T-helper 22 cell (primary cell): ENCODE measurements at places on chromosomes 13 and 19.

DNA sequence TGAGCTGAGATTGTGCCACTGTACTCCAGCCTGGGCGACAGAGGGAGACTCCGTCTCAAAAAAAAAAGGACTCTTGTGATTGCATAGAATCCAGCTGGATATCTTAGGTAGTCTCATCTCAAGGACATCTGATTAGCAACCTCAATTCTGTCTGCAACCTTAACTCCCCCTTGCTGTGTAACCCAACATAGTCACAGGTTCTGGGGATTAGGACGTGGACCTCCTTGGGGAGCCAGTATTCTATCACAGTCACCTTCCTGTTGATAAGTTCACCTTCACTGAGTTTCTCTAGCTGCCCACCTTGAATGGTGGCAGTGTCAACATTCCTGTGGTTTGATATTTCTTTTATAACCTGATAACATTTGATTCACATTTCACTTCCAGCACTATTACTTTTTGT is 27.2 kb downstream of the GPR18 start:
- no peak for DNase-seq

- DNase-seq = no peak
These were observed 1602.3 kb upstream of the PRR20A start for GRCh38 chr13:55538424-55538823.

GRCh38 chr13:44306371-44307192 is 67.0 kb upstream of the SERP2 start:
- DNase-seq = no peak

DNA sequence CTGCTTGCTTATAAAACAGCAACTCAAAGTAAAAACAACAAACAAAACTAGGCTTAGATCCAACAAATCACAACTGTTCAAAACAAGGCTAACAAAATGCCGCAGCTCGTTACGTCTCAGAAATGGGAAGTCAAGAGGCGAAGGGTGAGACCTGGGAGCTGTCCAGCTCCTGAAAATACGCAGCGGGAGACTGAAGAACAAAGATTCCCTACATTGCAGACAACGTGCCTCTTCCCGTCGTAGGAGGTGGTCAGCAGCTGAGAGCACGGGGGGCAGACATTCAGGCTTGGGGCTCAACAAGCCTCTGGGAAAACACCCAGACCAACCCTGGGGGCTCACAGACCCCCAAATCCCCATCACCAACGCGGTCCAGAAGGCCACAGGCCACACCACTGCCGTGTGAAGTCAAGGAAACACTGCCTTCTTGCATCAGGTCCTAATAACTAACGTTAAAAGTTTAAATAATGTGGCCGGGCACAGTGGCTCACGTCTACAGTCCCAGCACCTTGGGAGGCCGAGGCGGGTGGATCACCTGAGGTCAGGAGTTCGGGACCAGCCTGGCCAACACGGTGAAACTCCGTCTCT is 13.5 kb downstream of the PLPP2 start:
- DNase-seq = no peak

DNA sequence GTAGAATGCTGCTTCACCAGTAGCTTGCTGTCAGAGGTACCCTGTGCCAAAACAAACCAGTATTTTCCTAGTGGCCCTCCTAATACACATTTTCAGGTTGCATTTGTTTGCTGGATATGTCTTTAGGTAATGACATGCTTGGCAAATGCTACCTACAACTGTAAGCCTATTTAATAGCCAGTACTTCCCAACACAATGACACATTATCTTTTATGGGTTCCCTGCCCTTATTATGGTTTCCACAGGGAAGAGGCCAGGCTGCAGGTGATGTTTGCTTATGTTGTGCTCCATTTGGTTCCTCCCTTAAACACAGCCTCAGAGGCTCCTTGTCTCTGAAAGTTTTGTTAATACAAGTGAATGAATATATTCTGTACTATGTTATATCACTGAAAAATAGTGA is 24.7 kb downstream of the FRY start:
- no peak for DNase-seq

- no peak for DNase-seq
These were observed 81.6 kb downstream of the DPF1 start for GRCh38 chr19:38142176-38143035.

DNA sequence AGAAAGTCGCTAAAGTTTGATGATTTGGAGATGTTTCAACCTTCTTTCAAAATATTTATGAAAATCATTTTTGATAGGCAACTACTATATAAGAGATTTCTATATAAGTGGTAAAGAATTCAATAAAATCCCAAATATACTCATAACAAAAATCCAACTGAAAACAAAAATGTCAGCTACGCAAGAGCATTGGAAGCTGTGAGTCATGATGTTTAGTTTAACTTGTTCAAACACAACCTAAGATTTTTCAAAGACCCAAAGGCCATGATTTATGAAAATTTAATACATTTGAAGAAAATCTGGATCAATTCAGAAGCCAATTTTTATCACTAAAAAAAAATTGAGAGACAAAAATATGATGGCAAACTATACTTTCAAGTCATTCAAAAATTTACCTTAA is 226.6 kb downstream of the MZT1 start:
- DNase-seq = no peak

DNA sequence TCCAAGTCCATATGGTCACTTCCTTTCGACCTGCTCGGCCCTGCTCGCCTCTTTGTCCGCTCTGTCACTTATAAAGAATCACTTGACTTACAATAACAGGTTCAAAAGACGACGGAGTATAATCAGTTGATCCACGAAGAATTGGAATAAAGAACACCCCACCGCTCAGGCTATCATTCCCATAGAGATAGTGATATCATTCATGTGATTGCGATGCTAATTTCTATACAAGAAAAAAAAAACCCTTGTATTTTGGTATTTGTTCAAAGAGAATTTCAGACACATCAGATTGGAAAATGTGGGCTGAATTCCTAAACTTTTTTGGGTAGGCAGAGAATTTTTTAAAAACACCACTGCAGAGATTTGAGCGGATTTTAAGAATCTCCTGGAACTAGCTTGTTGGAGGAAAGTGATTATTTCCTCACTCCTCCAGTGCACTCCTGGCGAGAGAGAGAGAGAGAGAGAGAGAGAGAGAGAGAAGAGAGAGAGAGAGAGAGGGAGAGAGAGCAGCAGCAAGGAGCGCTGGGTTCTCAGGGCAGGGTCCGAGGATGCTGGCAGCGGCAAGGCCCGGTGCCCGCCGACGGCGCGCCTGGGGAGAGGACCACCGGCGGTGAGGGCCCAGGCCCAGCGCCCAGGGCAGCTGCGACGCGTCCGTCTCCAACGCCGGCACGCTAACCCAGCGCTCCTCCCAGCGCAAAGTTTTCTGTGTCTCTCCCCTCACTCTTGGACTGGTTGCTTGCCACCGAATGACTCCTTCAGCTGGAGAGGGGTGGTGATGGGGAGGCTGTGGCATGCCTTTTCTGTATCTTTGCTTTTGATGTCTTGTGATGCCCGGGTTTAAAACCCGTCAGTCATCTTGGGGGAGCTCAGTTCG is 149.0 kb upstream of the ZNF536 start:
- no peak for DNase-seq

GRCh38 chr13:102907016-102907756 is 61.4 kb downstream of the ERCC5 start:
- no peak for DNase-seq

GRCh38 chr13:107866941-107867623 is 348.3 kb downstream of the LIG4 start:
- no peak for DNase-seq

GRCh38 chr13:32121316-32121715 is 89.7 kb downstream of the FRY start:
- no peak for DNase-seq

- no peak for DNase-seq
These were observed 55.7 kb downstream of the MRPL57 start for GRCh38 chr13:21232196-21232595.

DNA sequence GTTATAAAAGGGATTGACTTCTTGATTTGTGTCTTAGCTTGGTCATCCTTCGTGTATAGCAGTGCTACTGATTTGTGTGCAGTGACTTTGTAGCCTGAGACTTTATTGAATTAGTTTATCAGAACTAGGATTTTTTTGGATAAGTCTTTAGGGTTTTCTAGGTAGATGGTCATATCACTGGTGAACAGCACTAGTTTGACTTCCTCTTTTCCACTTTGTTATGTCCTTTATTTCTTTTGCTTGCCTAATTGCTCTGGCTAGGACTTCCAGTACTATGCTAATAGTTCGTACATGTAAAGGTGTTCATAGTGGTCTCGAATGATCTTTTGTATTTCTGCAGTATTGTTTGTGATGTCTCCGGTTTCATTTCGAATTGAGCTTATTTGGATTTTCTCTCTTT is 145.4 kb downstream of the DNAJC3 start:
- no peak for DNase-seq

DNA sequence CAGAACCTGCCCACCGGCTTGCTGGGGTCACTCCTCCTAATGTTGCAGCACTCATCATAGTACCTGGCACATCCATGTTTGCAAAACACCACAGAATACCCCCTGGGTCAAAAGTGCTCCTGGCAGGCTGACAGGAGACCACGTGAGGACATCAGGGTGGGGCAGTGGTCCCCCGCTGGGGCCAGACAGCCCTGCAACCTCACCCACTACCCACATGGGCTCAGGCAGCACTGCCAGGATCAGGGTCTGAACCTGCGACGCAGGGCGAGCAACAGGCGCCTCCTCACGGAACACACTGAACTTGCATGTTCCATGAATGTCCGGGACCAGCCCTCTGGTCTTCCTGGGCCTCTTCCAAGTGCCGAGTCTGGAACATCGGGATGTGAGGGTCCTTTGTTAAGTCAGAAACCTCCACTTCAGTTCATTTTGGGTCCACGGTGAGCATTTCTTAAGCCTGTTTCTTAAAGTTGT is 1.4 kb upstream of the SLC7A9 start:
- DNase-seq = no peak

- DNase-seq = no peak
These were observed 27.3 kb upstream of the SPATA13 start for GRCh38 chr13:24133021-24133795.

- no peak for DNase-seq
These were observed 8.8 kb downstream of the IGFLR1 start for GRCh38 chr19:35733180-35734125.

DNA sequence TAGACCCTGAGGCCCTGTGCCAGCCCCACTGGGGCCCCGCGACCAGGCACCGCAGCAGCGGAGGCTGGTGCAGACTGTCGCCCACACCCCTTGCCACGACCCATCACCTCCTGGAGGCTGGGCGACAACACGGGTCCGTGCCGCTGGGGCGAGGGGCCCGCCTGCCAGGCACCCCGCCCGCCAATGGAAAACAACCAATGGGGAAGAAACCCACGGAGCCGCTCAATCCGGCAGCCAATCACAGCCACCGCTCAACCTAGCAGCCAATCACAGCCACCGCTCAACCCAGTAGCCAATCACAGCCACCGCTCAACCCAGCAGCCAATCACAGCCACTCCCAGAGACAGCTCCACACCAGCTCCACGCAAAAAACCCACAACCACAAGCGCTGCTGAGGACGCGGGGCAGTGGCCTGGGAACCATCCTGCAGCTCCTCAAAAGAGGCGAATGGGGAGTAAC is 29.7 kb downstream of the GPX4 start:
- peak; percentile 80 for DNase-seq

DNA sequence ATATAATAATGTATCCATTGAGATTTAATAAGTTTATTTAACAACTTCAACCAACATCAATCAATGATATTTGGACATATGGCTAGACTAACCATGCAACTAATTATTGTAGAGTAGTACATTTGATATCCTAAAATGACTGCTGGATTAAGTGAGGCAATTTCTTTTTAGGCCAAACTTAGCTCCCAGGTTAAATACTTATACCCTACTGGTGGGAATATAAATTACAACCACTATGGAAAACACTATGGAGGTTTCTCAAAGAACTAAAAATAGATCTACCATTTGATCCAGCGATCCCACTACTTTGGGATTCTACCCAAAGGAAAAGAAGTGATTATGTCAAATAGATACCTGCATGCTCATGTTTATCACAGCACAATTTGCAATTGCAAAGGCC is 345.8 kb downstream of the RBM26 start:
- no peak for DNase-seq

- DNase-seq = no peak
These were observed 29.1 kb downstream of the CNFN start for GRCh38 chr19:42360787-42361544.

- DNase-seq = no peak
These were observed 5.5 kb upstream of the IFI30 start for GRCh38 chr19:18167975-18168645.

- no peak for DNase-seq
These were observed 472.8 kb downstream of the DACH1 start for GRCh38 chr13:71394176-71394575.

DNA sequence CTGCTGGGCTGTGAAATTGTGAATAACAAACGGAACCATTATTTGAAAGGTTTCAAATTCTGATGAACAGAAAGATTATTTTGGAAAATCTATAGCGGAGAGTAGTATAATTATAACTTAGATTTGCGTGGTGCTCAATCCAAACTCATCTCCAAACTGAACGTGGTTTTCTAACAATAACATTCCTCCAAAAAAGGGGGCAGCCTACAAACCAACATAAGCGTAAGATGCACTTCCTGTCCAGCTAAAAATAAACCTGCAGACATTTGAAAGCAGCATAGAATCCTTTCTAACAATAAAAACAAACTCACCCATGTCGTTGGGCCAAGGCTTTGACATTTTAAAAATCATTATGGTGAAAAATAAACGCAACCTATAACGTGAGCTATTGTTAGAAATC is 178.4 kb downstream of the COL4A1 start:
- no peak for DNase-seq

DNA sequence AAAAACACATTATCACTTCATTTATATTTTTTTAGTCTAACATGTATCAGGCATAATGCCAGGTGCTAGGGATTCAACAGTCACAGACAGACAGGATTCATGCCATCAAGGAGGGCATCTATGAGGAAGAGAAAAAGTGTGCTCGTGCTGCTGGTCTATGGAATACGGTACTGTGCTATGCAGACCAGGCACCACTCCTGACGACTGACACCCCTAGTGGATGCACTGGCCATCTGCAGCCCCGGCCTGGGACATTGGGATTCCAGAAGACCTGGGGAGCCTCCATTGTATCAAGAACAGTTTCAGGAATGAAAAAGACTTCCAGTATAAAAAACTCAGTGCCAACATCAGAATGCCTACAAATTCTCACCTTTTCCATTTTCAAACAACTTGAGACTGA is 94.0 kb downstream of the KLF12 start:
- no peak for DNase-seq

- no peak for DNase-seq
These were observed 4.2 kb downstream of the ARHGAP45 start for GRCh38 chr19:1070931-1071791.

- no peak for DNase-seq
These were observed 177.0 kb upstream of the IRS2 start for GRCh38 chr13:109963384-109963783.
